Fibroblast of lung (primary cell): ENCODE measurements at places on chromosomes 6 and 20. TPM values are rescaled to one million over a fixed set of nuclear protein-coding genes. Genes with fewer than 3 reads are reported as not detected.

Gene ARMC12
- 0.17 and 0.18 TPM in 2 replicates for polyA plus RNA-seq

Gene DYNLT2
- 0.42 and 0.49 TPM in 2 replicates for polyA plus RNA-seq

Gene PTCHD4
- 0.57 and 0.99 TPM in 2 replicates for polyA plus RNA-seq

Gene VARS1
- 16.0 and 31.0 TPM in 2 replicates for polyA plus RNA-seq

Gene USP49
- 1.0 and 1.5 TPM in 2 replicates for polyA plus RNA-seq

Gene HSPA1A
- polyA plus RNA-seq: 61.2 and 66.3 TPM in 2 replicates

Gene BTNL2
- polyA plus RNA-seq: not detected in 2 replicates

Gene SPATA2
- polyA plus RNA-seq: 3.6 and 4.2 TPM in 2 replicates

Gene CAGE1
- not detected in 2 replicates for polyA plus RNA-seq

Gene FAXC
- 2.7 and 3.1 TPM in 2 replicates for polyA plus RNA-seq

Gene PARD6B
- 0.23 and 0.30 TPM in 2 replicates for polyA plus RNA-seq

Gene NRN1
- 0.06 and 0.12 TPM in 2 replicates for polyA plus RNA-seq

Gene BEND3
- polyA plus RNA-seq: 1.7 and 2.1 TPM in 2 replicates

Gene CGAS
- 1.6 and 2.7 TPM in 2 replicates for polyA plus RNA-seq

Gene PTCRA
- not detected in 2 replicates for polyA plus RNA-seq

Gene MAP3K5
- 10.9 and 20.4 TPM in 2 replicates for polyA plus RNA-seq

Gene CD24
- polyA plus RNA-seq: 0.19 and 0.69 TPM in 2 replicates

Gene TRIM10
- not detected in 2 replicates for polyA plus RNA-seq

Gene ADGRF5
- polyA plus RNA-seq: 0.11 and 19.3 TPM in 2 replicates

Gene SLC24A3
- polyA plus RNA-seq: 0.03 and 0.14 TPM in 2 replicates

Gene FRMD1
- not detected in 2 replicates for polyA plus RNA-seq

Gene GPR31
- polyA plus RNA-seq: not detected in 2 replicates

Gene OTOR
- polyA plus RNA-seq: not detected in 2 replicates

Gene PRR18
- polyA plus RNA-seq: 0.01 TPM in 1 of 2 replicates, not detected in the other

Gene TCFL5
- 9.8 and 11.1 TPM in 2 replicates for polyA plus RNA-seq

Gene HTR1E
- not detected in 2 replicates for polyA plus RNA-seq

Gene MAK
- polyA plus RNA-seq: 0.01 TPM in 1 of 2 replicates, not detected in the other

Gene MDFI
- not detected in 2 replicates for polyA plus RNA-seq

Gene KCNK5
- polyA plus RNA-seq: 0.01 and 0.02 TPM in 2 replicates

Gene PTPRK
- polyA plus RNA-seq: 19.4 and 20.6 TPM in 2 replicates

Gene CHRNA4
- polyA plus RNA-seq: not detected in 2 replicates

Gene C6orf141
- polyA plus RNA-seq: 0.06 and 1.0 TPM in 2 replicates

Gene APOBEC2
- not detected in 2 replicates for polyA plus RNA-seq

Gene MYL9
- polyA plus RNA-seq: 178 and 457 TPM in 2 replicates

Gene CPNE5
- 0.02 TPM in 2 replicates for polyA plus RNA-seq

Gene EBF4
- polyA plus RNA-seq: 0.16 and 0.35 TPM in 2 replicates

Gene TMEM244
- not detected in 2 replicates for polyA plus RNA-seq

Gene SLC17A3
- 0.06 TPM in 1 of 2 replicates, not detected in the other for polyA plus RNA-seq

Gene HLA-DRA
- 0.25 and 0.99 TPM in 2 replicates for polyA plus RNA-seq

Gene TSPO2
- not detected in 2 replicates for polyA plus RNA-seq

Gene PPP1R16B
- polyA plus RNA-seq: not detected in 2 replicates

Gene CTAGE9
- not detected in 2 replicates for polyA plus RNA-seq
